ENCODE measurements at places on chromosomes 6 and 20.

DNA sequence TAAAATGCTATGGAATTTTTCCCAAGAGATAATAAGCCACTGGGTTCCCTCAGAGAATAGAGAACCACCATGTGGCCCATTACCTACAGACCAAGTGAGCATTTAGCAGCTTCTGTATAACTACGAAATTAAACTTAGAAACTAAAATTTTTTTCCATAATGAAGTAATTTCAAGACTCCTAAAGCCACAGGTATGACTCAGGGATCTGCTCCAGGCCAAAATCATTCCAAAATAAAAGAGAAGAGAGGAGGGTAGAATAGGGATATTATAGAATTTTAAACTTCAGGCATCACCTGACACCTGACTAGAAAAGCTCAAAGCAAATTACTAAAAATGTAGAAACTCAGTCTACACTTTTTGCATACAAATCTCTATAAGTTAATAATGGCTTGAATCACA, 108.9 kb upstream of the DST start:
- DNase-seq: no peak

GRCh38 chr6:144547409-144547808, 262.3 kb downstream of the UTRN start:
- DNase-seq: no peak

DNA sequence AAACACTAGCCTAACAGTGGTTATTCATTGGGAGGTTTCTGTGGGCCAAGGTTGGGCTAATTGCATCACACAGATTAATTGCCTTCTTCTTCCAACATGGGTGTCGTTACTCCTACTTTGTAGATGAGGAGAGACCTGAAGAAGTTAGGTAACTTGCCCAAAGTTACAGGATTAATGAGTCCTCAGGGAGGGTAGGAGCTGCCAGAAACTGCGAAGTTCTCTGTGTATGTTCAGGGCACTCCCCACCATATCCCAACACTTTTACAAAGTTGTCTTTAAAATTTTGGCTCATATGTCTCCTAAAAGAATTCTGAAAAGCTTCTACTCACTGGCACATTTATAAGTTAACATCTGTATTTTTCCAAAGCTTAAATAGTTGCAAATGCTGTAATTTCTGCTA, 323.5 kb upstream of the HSF2 start:
- no peak for DNase-seq

GRCh38 chr6:154448448-154449096, 61.9 kb downstream of the CNKSR3 start:
- no peak for DNase-seq

- DNase-seq: no peak
These were observed 74.8 kb upstream of the MLN start for GRCh38 chr6:33878562-33878961.

GRCh38 chr6:46677314-46677654, 10.4 kb upstream of the TDRD6 start:
- no peak for DNase-seq

GRCh38 chr6:162491637-162492036, 235.9 kb downstream of the PRKN start:
- no peak for DNase-seq

DNA sequence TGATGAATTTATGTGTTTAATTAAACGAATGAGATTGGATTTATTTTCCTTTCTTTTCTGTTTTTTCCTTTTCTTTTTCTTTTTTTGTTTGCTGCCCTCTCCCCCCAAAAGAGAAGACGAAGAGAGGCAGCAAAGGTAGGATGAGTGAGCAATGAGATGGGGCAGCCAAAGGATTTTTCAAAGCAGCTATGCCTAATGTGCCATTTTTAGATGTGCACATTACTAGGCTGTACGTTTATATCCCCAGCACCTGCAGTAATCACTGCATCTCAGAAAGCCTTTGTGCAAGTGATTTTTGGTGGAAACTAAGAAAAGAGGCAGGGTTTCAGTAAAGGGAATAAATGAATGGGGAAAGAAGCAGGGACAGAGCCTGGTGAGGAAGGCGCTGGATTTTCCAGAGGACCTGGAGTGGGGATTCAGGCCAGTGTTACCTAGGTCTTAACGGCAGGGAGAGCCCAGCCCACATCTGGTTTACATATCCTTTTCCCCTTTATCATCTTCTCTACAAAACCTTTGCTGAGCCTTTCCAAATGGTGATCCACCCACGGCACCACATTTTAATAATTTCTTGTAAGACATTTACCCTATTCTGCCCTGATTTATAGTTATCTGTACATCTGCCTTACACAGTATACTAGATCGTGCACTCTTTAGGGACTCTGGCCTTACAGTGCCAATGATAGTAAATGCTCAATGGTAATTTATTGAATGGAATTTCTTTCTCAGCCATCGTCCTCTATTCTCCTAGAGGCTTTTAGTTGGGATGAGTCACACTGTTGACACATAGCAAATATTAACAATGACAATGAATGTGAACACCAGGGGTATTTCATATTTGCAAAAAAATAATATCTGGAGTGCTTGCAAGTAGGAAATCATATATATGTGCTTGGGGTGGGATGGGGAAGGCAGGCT, 38.3 kb upstream of the ATXN1 start:
- no peak for DNase-seq

- DNase-seq: no peak
These were observed 51.5 kb downstream of the DSTN start for GRCh38 chr20:17621229-17621968.

DNA sequence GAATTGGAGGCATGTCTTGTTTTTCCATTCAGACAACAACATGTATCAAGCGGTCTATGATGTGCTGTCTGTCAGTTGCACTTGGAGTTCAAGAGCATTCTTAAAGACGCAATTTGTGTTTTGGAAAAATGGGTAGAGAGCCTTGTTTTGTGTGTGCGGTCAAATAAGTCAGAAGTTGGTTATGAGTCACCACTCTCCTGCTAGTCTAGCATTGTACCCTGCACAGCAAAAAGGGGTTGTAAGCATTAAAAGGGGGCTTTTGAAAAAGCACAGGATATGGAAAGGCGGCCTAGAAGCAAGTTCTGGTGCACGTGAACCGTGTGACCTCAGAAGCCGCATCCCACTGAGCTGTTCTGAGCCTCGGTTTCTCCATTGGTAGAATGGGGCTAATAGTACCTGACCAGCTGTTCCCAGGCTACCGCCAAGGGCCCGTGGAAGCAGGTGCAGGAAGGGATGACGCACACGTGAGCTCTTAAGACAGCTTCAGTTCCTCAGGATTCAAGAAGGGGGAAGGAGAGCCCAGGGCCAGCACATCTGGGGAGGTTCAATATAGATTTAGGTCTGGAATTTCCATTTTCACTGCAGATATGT, 61.6 kb upstream of the SNX9 start:
- no peak for DNase-seq

- DNase-seq: no peak
These were observed 591 bp downstream of the VWA7 start for GRCh38 chr6:31776485-31776988.

- no peak for DNase-seq
These were observed 1.9 kb downstream of the GINM1 start for GRCh38 chr6:149567945-149568585.

GRCh38 chr6:48881551-48881950, 581.5 kb downstream of the MMUT start:
- no peak for DNase-seq

GRCh38 chr6:134047673-134048072, 4.8 kb downstream of the SLC2A12 start:
- no peak for DNase-seq

- DNase-seq: no peak
These were observed 168.4 kb upstream of the CDYL start for GRCh38 chr6:4607793-4608192.

DNA sequence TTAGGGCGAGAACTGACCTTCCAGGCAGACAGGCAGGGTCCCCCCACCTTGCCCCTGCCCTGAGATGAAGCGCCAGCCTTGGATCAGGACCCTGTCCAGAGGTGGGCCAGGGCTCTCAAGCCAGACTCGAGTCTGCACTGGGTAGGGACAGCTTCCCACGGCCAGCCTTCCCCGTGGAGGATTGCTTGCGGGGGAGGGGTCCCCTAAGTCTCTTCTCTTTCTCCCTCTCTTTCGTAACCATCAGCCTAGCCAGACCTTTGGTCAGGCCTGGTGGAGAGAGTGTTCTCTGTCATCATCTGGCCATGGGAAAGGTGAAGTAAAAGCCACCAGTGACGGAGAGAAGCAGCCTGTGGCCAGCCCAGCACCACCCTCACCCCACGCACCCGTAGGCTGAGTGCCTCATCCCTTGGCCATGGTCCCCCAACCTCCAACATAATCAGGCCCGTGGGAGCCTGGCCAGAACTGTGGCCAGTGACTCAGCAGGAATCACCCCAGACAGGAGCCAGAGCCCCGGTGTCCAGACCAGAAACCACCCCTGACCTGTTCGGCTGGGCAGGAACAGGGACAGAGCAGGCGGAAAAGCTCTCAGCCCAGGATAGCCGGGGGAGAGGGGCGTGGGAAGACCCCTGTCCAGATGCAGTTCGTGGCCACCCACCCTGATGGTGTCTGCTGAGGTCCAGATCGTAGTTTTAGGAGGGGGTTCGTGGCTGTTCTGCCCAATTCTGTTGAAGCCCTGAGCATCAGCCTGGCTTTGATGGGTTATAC, 47.1 kb downstream of the SNAI1 start:
- DNase-seq: no peak

DNA sequence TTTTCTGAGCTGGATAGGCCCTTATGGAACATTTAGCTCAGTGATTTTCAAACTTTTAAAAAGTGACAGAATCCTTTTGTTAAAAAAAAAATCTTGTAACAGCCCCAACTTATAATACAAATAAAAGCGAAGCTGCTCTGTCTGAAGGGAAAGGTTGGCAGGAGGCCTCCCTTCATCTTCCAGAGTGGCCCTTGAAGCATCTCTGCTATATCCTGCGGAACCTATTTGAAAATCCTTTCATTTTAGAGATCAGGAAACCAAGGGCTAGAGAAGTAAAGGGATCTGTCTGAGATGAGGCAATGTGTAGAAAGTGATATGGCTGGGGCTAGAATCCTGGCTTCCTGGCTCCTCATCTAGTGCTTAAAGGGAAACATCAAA, 107.8 kb downstream of the UBE3D start:
- no peak for DNase-seq

- DNase-seq: no peak
These were observed 182.1 kb upstream of the SCGN start for GRCh38 chr6:25469797-25470388.

DNA sequence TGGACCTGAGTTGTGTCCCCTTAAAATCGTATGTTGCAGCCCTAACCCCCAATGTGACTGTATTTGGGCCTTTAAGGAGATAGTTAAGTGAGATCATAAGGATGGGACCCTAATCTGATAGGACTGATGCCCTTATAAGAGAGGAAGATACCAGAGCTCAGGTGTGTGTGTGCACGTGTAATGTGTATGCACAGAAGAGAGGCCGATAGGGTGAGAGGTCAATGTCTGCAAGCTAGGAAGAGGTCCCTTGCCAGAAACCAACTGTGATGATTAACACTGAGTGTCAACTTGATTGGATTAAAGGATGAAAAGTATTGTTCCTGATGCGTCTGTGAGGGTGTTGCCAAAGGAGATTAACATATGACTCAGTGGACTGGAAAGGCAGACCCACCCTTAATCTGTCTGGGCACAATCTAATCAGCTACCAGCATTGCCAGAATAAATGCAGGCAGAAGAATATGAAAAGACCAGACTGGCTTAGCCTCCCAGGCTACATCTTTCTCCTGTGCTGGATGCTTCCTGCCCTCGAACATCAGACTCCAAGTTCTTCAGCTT, 299.8 kb downstream of the LRFN2 start:
- DNase-seq: no peak

GRCh38 chr6:138377844-138378243, at the start of gene SMIM28:
SMIM28 (plus strand) TSS chr6:138377905; CDS start chr6:138378073, 168 bp downstream.
- no peak for DNase-seq
